Suppressor macrophage treated with lipopolysaccharide for 4 hours (primary cell): ENCODE measurements at places on chromosomes 6 and 20.

DNA sequence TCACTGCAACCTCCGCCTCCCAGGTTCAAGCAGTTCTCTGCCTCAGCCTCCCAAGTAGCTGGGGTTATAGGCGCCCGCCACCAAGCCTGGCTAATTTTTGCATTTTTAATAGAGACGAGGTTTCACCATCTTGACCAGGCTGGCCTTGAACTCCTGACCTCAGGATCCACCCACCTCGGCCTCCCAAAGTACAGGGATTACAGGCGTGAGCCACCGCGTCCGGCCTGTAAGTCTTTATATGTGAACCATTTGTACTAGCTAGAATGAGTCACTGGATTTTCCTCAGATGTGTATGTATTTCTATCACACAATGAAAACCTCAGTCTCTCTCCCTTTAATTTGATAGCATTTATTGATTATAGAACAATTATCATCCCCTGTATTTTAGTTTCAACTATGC is 34.0 kb downstream of the ITCH start:
- no peak for DNase-seq

GRCh38 chr20:17712201-17712600 is 12.4 kb downstream of the BANF2 start:
- no peak for DNase-seq

- peak; percentile 66 for DNase-seq
Measured at GRCh38 chr6:11218538-11219399, 13.7 kb downstream of the NEDD9 start.

DNA sequence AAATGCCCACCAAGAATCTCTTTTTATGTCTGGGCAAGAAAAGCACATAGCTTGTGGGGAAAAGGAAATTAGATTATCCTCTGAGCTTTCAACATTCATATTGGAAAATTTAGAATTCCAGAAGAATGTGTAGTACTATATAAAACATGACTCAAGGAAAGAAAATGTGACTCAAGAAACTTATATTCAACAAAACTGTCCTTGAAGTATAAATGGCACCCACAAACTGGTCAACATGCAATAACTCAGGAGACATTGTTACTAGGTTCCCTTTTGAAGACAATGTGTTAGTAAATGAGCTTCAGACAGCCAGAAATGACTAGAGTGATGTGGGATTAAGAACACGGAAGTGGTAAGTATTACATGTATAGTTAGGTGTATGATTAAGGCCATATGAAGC is 26.1 kb upstream of the TINAG start:
- DNase-seq = no peak

DNA sequence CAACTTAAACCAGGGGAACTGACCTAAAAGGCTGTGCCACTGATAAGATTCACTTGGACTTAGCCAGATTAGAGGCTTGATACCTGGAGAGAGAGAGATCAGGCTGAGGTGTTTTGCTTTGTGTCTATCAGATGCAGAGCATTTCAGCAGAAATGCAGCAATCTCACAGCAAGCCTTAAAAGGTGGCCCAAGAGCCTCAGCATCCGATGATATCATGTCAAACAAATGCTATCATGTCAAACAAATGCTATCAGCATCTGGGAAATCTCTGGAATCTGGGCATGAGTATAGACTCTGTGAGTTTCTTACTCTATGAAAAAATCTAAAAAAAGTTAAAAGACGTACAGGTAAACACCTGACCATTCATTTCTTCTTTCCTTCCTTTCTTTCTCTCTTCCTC is 718.9 kb downstream of the EYS start:
- no peak for DNase-seq

- no peak for DNase-seq
Measured at GRCh38 chr20:37375227-37375626, 29.3 kb downstream of the SRC start.

DNA sequence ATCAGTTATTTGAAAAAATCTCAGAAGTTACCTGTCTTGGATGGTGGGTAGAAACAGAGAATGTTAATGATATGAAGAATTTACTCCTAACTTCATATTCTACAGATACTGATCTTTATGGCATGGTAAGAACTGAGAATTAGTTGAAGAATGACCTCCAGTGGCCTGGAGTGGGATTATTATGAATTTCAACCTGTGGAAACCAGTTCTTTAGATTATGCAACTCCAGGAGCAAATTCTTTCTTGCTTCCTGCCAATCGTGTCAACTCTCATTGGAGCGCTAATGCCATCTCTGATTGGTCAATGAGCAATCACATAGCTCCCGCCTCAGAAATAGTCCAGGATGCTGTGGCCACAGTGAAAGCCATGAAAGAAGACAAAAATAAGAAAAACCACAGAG is 40.6 kb downstream of the LYRM2 start:
- DNase-seq = peak; percentile 7

GRCh38 chr6:21134356-21134755 is 459.2 kb upstream of the SOX4 start:
- DNase-seq = no peak

DNA sequence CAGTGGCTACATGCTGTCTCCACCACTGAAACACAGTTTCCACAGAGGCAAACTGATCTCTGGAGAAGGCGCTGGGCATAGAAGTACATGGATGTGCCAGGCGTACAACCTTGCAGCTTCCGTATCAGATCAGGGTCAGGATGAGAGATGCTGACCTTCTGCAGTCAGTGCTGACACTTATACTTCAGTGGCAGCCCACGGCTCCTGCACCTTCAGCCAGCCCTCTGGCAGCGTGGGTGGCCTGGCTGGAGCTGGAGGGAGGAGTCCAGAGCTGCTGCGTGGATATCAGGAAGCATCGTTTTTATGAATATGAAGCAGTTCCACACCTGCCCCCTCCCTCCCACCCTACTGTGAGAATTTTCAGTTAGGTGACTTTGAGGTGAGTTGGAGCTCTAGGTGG is 149.3 kb downstream of the CFAP61 start:
- DNase-seq = no peak

- no peak for DNase-seq
Measured at GRCh38 chr6:87575423-87575822, 14.4 kb downstream of the RARS2 start.
